ENCODE measurements at places on chromosomes 2 and 18. TPM values are rescaled to one million over a fixed set of nuclear protein-coding genes. Genes with fewer than 3 reads are reported as not detected.

GRCh38 chr2:156470975-156471583 is 34.9 kb downstream of the GPD2 start:
- no peak for DNase-seq
- no peaks in the 10 kb centered on the region for H3K4me1 ChIP-seq
- no peaks in the 10 kb centered on the region for H3K36me3 ChIP-seq
- no peaks in the 10 kb centered on the region for H3K27me3 ChIP-seq
- H3K27ac ChIP-seq, result no peak overlapping the region

DNA sequence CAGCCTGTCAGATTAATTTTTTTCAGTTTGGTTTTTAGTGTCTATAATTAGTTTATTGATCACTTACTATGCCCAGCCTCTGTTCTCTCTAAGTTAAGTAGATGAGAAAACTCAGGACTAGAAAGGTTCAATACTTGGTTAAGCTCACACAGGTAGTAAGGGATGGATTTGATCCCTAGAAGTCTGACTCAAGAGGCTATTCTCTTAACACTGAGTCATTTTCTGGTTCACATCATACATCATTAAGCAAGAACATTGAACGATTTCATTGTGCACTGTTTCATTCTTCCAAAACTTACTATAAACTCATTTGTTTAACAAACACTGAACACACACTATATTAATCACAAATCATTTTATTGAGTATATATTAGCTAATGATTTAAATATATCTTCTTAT is 54.1 kb upstream of the SLC38A11 start:
- no peaks in the 10 kb centered on the region for H3K27me3 ChIP-seq
- no peaks in the 10 kb centered on the region for H3K36me3 ChIP-seq
- no peak overlapping the region for H3K4me3 ChIP-seq
- H3K4me1 ChIP-seq, result no peaks in the 10 kb centered on the region

Gene HJURP
- total RNA-seq, result not detected

Gene IL1RL1
- total RNA-seq, result 4.1 TPM

DNA sequence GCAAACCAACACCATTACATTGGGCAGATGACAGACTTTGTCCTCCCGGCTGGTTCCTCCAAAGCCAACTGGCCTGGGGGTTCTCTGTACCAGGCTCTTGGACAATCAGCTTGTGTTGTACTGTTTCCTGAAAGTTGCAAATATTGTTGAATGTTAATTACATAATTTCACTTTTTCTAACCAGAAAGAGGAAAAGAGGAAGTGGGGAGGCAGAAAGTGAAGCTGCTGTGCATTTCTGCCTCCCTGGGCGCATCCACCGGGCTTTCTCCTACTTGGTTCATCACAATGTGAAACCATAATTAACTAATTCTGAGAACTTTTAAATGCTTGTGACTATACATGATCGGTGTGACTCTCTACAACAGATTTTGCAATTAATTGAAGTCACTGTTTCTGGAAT is 10.1 kb downstream of the TWIST2 start:
- DNase-seq, result no peak
- peaks cover 4% of the 10 kb centered on the region for H3K4me1 ChIP-seq
- no peak overlapping the region for H3K27ac ChIP-seq
- H3K27me3 ChIP-seq, result no peaks in the 10 kb centered on the region
- H3K36me3 ChIP-seq, result no peaks in the 10 kb centered on the region

DNA sequence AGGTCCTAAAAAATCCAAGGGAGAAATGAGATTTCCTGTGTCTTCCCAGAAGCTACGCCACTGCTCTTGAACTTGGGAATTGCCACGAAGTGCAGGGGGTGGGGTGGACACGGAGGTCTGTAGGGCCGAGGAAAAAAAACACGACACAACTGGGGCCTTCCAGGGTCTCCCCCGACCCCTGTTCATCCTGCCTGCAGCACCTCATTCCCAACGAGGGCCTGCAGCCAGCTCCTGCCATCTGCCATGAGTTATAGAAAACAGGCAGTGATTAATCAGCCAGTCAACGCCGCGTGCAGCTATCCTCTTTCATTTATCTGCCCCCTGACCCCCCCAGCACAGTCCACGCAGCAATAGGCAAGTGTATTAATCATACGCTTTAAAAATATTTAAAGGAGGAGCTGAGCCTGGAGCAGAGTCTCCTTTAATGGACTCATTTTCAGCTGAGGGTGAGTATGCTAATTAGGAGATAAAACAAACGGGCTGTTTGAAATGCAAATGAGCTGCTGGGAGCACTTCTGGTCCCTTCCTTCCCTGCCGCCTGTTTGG is 209.9 kb downstream of the TFCP2L1 start:
- H3K36me3 ChIP-seq, result no peaks in the 10 kb centered on the region
- peak; percentile 53 for DNase-seq
- H3K27ac ChIP-seq, result peak overlapping the region; percentile 54
- no peaks in the 10 kb centered on the region for H3K4me1 ChIP-seq

Gene MC4R
- total RNA-seq, result not detected

GRCh38 chr2:8822218-8822617 is 15.2 kb downstream of the KIDINS220 start:
- peak overlapping the region; percentile 62 for H3K27ac ChIP-seq
- H3K36me3 ChIP-seq, result no peaks in the 10 kb centered on the region
- H3K4me3 ChIP-seq, result no peak overlapping the region
- no peaks in the 10 kb centered on the region for H3K27me3 ChIP-seq
- no peak for DNase-seq

Gene NDC80
- 21.2 TPM for total RNA-seq

Gene KCNG2
- total RNA-seq, result not detected

DNA sequence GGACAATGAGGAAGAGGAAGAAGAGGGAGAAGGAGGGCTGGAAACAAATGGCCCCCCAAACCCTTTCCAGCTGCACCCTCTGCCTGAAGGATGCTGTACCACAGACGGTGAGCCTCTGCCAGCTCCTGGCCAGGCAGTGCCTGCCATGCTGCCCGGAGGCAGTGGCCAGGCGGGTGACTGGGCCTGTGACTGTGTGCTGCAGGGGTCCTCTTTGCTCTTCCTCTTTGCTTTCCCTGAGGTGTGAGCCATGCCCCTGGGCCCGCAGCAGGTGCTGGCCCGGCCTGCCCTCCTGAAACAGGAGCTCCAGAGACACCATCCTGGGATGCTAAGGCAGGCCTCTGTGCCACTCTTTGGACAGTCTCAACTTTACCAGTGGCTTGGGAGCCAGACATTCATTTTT is 28.6 kb downstream of the GREB1 start:
- no peak overlapping the region for H3K27ac ChIP-seq
- peak; percentile 10 for DNase-seq
- H3K27me3 ChIP-seq, result no peaks in the 10 kb centered on the region
- no peaks in the 10 kb centered on the region for H3K36me3 ChIP-seq

GRCh38 chr2:20425371-20425881 is 21.4 kb upstream of the RHOB start:
- no peak overlapping the region for H3K4me3 ChIP-seq
- peaks cover 9% of the 10 kb centered on the region for H3K4me1 ChIP-seq
- no peak for DNase-seq
- H3K36me3 ChIP-seq, result no peaks in the 10 kb centered on the region
- H3K27ac ChIP-seq, result peak overlapping the region; percentile 1
- H3K27me3 ChIP-seq, result no peaks in the 10 kb centered on the region

GRCh38 chr18:28657961-28658360 is 481.0 kb upstream of the CDH2 start:
- DNase-seq, result no peak
- H3K36me3 ChIP-seq, result no peaks in the 10 kb centered on the region
- no peaks in the 10 kb centered on the region for H3K27me3 ChIP-seq
- no peaks in the 10 kb centered on the region for H3K4me1 ChIP-seq

Gene IL36G
- not detected for total RNA-seq

Gene FSHR
- total RNA-seq, result not detected

DNA sequence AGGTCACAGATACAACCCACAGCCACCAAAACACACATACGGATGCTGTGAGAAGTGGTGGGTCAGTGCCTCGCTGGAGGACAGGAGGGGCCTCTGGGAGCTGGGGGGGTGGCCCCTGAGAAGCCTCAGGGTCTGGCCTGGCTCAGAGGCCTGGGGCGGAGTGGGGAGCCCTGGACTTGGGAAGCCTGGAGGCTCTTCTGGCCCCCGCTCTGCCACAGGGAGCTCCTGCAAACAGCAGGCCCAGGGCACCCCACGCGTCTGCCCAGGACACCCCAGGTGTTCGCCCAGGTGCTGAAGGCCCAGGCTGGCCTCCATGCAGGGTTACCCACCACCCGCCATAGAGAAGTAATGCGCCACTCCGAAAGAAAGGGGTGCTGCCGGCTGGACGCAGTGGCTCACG is 25.9 kb downstream of the THAP4 start:
- DNase-seq, result no peak
- H3K36me3 ChIP-seq, result no peaks in the 10 kb centered on the region
- no peaks in the 10 kb centered on the region for H3K4me1 ChIP-seq
- H3K27ac ChIP-seq, result no peak overlapping the region
- no peak overlapping the region for H3K4me3 ChIP-seq

Gene CHRND
- not detected for total RNA-seq

DNA sequence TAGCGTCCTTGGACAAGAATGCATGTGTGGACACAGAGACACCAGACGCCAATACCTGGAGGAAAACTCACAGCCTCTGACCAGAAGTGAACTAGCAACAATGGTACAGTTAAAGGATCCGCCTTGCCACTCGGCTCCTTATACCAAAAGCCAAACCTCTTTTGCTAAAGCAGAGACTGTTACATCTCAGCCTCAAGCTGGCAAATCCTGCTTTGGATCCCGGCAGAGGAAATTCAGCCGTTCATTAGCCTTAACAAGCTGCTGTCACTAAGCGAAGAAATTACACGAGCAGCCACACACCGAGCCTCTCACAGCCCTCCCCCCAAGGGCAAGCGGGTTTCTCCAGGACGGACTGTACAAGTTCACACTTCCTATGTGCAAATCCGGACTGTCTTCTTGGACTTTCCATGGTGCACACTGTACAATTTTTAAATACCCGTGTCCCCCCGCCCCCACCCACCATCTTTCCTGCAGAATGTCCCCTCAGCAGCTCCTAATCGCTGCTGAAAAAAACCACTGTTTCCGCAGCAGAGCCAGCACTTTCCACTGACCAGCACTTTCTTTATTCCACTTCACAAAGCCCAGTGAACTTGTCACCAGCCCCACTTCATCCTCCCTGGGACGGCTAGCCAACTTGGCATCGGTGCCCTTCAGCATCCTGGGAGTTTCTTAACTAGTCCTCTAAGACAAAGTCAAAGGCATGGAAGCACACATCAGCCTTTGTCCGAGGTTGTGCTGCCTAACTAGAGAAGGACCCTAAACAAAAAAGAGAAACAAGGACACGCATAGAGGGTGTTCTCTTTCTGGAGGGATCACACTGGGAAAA is 1.5 kb downstream of the KLF7 start:
- H3K4me1 ChIP-seq, result peaks cover 8% of the 10 kb centered on the region
- no peaks in the 10 kb centered on the region for H3K27me3 ChIP-seq
- H3K36me3 ChIP-seq, result no peaks in the 10 kb centered on the region
- peak overlapping the region; percentile 100 for H3K27ac ChIP-seq

DNA sequence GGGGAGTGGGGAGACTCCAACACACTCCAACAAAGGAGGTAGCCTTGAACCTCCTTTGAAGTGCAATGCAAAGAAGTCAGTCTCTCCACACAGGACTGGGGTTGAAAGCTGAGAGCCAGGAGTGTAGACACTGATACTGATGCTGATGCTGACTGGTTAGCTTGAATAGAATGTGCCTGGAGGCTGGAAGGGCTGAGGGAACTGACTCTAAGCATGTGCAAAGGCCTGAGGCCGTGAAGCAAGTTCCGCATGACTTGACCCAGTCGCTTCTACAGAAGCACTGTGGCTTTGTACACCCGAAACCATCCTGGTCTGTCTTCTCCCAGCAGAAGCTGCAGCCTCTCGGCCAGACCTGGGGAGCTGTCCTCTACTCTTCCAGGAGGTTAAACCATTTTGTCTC is 10.4 kb downstream of the FOXI3 start:
- no peak for DNase-seq
- H3K4me1 ChIP-seq, result no peaks in the 10 kb centered on the region
- H3K36me3 ChIP-seq, result no peaks in the 10 kb centered on the region

GRCh38 chr2:50402654-50402960 is 629.3 kb downstream of the NRXN1 start:
- H3K36me3 ChIP-seq, result no peaks in the 10 kb centered on the region
- H3K4me3 ChIP-seq, result no peak overlapping the region
- no peaks in the 10 kb centered on the region for H3K27me3 ChIP-seq
- no peak for DNase-seq
- H3K4me1 ChIP-seq, result no peaks in the 10 kb centered on the region

Gene SETBP1
- 40.9 TPM for total RNA-seq

- no peak for DNase-seq
- H3K36me3 ChIP-seq, result no peaks in the 10 kb centered on the region
- no peak overlapping the region for H3K4me3 ChIP-seq
- no peaks in the 10 kb centered on the region for H3K27me3 ChIP-seq
These were observed 130.8 kb upstream of the HS6ST1 start for GRCh38 chr2:128449226-128450061.

All from uterus (tissue), 4 donors.